Activated CD4-positive, alpha-beta T cell treated with anti-CD3 and anti-CD28 coated beads, Interleukin-2, amount 50 U/mL, for 48 hours (primary cell): ENCODE measurements at places on chromosomes 11 and 22.
A peak's percentile ranks its signal among the peaks of the same experiment; 100 is the strongest.

GRCh38 chr11:73229321-73229895, 11.3 kb downstream of the P2RY2 start:
- no peak for DNase-seq

DNA sequence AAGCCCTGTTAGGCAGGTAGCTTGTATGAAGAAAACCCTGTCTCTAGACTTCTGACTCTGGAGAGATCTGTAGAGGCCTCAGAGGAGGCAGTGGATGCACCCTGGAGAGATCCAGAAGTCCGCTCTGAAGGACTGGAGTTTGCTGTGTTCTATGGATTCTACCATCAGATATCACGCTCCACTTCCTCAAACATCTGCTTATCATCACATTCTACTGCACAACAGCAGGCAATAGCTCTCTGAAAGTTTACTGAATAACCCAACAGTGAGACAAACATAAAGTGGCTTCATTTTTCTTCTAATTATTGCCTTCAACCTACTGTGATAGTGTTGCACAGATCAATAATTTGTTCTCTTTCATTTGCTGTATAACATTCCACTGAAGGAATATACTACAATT, 59.0 kb upstream of the OR9Q1 start:
- DNase-seq = no peak

DNA sequence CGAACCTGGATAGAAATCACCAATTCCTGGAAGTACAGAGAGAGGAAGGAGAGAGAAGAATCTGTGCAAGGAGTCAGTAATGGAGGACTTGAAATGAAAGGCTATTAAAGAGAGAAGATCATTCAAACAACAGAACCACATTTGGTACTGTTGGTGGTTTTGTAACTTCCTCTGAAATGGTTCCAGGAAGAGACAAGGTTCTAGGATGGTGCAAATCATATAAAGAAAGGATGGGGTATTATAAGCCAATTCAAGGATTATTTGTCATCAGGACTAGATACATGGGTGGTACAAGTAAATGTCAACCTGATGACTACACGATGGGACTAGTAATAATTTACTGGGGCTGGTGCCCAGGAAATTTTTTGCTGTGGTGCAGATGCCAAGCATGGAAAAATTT, 28.9 kb upstream of the TMA7B start:
- DNase-seq = no peak

- DNase-seq = no peak
Measured at GRCh38 chr11:125441648-125442410, 54.2 kb downstream of the FEZ1 start.

DNA sequence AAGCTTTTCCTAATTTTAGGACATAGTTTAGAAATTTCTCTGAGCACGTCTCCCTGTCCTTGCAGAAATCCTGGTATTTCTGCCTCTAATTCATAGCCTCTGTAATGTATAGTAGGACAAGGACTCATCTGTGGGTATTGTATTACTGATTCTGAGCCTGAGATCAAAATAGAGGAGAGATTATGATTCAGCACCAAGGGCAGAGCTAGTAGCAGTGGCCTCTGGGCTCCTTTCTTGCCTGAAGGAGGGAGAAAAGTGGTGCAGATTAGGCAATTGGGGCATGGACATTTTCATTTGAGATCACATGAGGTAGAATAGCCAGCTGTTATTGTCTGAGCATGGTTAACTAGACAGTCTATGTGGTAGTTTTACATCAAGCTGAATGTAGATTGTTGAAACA, 2.8 kb downstream of the MADD start:
- DNase-seq = no peak

- DNase-seq = no peak
Measured at GRCh38 chr11:113475160-113475761, at the start of gene DRD2. Gene DRD2 (minus strand): TSS chr11:113475398. CDS start chr11:113424651, 50,747 bp downstream.

DNA sequence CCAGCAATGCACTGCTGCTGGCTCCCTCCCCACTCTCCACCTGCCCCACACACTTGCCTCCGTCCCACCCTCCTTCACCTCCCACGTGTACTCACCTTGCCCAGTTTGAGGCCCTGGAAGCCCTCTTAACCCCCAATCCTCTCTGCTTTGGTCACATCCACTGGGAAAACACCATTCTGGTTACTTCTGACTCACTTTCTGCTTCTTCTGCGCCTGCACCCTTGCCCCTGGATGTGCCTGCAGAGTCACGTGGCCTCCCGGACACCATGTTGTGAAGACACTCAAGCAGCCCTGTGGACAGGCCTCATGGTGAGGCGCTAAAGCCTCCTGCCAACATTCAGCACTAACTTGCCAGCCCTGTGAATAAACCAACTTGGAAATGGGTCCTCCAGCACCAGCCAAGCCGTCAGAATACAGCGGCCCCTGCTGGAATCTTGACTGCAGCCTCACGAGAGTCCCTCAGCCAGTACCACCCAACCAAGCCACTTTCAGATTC, 2.6 kb upstream of the NAALADL1 start:
- no peak for DNase-seq

DNA sequence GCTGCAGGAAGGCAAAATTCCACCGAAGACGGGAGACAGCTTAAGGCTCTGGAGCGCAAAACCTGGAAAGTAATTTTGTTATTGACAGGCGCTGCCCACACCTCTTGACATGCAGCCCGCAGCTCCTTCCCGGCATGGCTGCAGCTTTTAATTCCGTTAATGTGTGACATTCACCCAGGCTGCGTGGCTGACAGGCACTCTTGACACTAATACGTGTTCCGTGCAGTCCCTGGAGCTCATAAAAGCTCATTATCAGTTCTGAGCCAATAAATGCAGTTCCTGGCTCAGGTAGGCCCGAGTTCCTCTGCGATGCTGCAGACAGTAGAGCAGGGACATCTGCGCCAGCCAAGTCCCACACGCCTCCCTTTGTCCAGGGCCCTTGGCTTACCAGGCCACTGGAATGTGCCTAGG, 34.8 kb downstream of the TSPAN18 start:
- no peak for DNase-seq

DNA sequence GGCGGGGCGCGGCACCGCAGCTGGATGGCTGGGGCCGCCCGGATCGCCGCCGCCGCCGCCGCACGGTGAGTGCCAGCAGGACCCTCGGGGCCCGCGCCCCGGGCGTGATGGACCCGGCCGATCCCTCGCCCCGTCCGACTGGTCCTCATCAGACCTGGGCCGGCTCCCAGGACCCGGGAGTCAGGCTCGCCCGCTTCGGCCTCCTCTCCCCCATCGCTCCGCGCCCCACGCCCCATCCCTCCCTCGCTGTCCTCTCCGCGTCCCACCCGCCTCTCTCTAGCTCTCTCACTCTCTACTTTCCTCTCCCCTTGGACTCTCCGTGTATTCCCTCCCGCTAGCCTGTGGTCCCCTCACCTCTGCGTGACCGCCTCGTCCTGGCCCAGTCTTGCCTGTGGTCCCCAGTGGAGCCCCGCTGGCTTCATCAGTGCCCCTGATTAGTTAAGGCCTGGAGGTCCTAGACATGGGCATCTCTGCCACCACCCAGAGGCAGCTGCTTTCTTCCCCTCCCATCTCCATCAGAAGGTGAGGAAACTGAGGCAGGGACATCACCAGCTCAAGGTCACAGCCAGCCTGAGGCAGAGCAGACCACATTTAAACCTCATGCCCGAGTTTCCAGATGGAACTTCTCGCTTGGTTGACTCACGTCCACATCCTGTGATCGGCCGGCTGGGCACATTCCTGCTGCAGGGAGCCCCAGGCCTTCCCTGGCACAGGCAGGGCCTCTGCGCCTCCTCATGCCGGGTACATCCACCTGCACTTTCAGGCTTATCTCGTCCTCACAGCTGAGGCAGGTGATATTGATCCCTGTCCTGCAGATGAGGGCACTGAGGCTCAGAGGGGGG, 429 bp downstream of the SLC39A13 start:
- DNase-seq = peak; percentile 33
